Hepatic stellate cell (primary cell): ENCODE measurements at places on chromosomes 7 and 10.

DNA sequence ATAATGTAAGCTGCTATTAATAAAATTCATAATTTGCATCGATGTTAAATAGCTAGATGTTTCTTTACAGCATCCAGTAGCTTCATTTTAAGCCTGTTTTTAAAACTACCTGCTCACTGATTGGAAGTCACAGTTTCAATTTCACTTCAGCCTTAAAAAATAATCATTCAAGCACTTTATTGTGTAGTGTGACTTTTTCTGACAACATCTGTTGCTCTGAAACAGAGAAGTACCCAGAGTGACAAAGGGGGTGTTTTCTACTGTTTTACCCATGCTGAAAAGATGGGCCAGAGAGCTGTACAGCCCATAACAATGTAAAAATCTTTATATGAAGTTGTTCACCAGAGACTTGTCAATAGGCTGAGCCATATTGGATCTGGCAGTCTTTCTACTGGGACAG lies 437.2 kb downstream of the MDFIC start:
- no peak for DNase-seq

DNA sequence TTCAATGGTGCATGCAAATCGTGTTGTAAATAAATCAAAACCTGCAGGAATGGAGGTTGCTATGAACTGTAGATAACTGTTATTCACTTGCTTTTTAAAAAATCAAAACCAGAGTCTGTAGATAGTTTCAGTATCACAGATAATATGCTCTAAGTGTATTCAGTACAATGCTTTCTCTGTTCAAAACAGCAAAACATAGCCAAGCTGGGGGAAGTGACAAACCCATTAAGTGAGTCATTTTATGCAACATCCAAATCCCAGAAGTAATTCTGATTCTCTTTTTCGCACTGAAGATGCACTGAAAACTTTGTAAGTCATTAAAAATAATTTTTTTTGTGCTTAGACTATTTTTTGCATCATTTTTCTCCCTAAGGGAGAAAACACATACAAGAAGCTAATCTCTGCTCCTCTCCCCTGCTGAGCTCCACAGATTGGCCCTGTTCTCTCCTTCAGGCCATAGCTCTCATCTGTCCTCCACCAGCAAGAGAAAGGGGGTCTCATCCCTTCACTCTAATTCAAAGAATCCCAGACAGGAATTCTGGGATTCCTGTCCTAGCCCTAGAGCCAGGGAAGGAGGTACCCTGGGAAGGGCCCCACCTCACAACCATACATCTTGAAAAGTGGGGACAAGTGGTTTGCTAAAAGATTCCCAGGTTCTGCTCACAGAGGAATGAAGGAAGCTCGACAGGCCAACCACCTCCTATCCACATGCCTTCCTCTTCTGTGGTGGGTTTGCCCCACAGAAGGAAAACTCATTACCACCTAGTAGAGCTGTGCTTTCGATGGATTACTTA lies 4.9 kb downstream of the PRTFDC1 start:
- DNase-seq: no peak

DNA sequence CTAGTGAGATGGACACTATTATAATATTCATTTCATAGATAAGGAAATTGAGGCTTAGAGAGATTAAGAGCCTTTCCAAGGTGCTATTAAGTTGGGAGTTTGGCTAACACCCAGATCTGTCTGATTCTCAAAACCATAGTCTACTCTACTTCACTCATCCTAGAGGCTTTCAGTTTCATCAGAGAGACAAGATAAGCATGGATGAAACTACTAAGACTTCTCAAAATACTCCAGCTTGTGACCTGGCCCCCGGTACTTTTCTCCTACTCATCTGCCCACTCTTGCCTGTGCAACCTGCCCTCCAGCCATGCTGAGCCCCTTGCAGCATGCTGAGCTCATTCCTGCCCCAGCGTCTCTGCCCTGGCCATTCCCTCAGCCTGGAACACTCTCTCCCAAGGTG lies 12.2 kb upstream of the SLC35B4 start:
- DNase-seq: no peak

- no peak for DNase-seq
Observed at GRCh38 chr7:119842786-119843185, 430.2 kb upstream of the KCND2 start.

DNA sequence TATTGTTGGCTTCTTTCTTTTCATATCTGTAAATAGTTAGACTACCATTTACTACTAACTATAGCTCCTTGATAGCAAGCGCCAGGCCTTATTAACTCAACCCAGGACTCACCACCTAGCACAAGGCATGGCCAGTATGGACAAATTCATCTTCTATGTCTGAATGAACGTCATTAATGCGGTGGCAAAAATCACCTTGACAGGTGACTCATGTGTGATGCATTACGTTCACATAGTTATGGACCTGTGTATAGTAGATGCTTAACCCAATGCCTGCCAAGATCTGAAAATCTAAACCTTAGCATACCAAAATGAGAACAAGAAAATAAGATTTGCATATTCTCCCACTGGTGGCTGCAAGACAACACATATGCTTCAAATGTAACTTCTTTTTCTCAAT lies 300.8 kb downstream of the PARD3 start:
- no peak for DNase-seq
